ENCODE measurements at places on chromosomes 6 and 20. TPM values are rescaled to one million over a fixed set of nuclear protein-coding genes. Genes with fewer than 3 reads are reported as not detected.
A peak's percentile ranks its signal among the peaks of the same experiment; 100 is the strongest.

GRCh38 chr20:1711826-1712601 lies 54.4 kb upstream of the SIRPG start:
- no peak for DNase-seq
- H3K4me1 ChIP-seq, result no peaks in the 10 kb centered on the region
- H3K27ac ChIP-seq, result no peak overlapping the region
- H3K4me3 ChIP-seq, result no peak overlapping the region

GRCh38 chr20:4507288-4507719 lies 214.4 kb upstream of the PRND start:
- H3K4me3 ChIP-seq, result no peak overlapping the region
- no peaks in the 10 kb centered on the region for H3K36me3 ChIP-seq
- H3K4me1 ChIP-seq, result no peaks in the 10 kb centered on the region
- no peak for DNase-seq
- H3K27ac ChIP-seq, result no peak overlapping the region

- no peaks in the 10 kb centered on the region for H3K36me3 ChIP-seq
- no peak for DNase-seq
- H3K27me3 ChIP-seq, result no peaks in the 10 kb centered on the region
- no peak overlapping the region for H3K27ac ChIP-seq
- H3K4me1 ChIP-seq, result peaks cover 9% of the 10 kb centered on the region
Measured at GRCh38 chr6:15763837-15764236, 101.0 kb upstream of the DTNBP1 start.

- H3K4me3 ChIP-seq, result no peak overlapping the region
- H3K27ac ChIP-seq, result no peak overlapping the region
- peaks cover 19% of the 10 kb centered on the region for H3K4me1 ChIP-seq
Measured at GRCh38 chr6:113875470-113875869, 18.3 kb downstream of the MARCKS start.

DNA sequence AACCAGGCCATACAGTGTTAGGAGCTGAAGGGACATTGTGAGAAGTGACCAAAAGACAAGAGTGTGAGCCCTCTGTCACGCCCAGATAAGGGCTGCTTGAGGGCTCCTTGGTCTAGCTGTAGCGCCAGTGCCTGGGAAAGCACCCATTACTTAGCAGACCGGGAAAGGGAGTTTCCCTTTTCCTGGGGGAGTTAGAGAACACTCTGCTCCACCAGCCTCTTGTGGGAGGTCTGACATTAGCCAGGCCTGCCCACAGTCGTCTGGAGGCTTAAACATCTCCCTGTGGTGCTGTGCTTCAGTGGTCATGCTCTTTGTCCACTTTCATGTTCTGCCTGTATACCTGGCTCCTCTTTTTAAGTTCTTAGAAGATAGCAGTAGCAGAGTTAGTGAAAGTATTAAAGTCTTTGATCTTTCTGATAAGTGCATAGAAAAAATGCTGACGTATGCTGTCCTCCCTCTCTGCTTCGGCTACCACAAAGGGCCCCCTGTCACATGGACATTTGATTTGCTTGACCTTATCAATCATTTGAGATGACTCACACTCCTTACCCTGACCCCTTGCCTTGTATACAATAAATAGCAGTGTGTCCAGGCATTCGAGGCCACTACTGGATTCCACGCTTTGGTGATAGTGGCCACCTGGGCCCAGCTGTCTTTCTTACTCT lies 201.5 kb upstream of the ECI2 start:
- no peak overlapping the region for H3K27ac ChIP-seq
- peaks cover 8% of the 10 kb centered on the region for H3K4me1 ChIP-seq
- H3K4me3 ChIP-seq, result no peak overlapping the region
- H3K36me3 ChIP-seq, result no peaks in the 10 kb centered on the region
- DNase-seq, result no peak
- no peaks in the 10 kb centered on the region for H3K27me3 ChIP-seq

GRCh38 chr6:14428269-14428668 lies 310.7 kb downstream of the CD83 start:
- H3K27ac ChIP-seq, result no peak overlapping the region
- no peaks in the 10 kb centered on the region for H3K36me3 ChIP-seq
- no peak for DNase-seq
- no peak overlapping the region for H3K4me3 ChIP-seq
- H3K27me3 ChIP-seq, result no peaks in the 10 kb centered on the region

GRCh38 chr20:57918551-57918950 lies 208.7 kb upstream of the PMEPA1 start:
- H3K4me3 ChIP-seq, result no peak overlapping the region
- DNase-seq, result no peak
- peaks cover 10% of the 10 kb centered on the region for H3K27me3 ChIP-seq
- H3K27ac ChIP-seq, result no peak overlapping the region
- no peaks in the 10 kb centered on the region for H3K4me1 ChIP-seq

DNA sequence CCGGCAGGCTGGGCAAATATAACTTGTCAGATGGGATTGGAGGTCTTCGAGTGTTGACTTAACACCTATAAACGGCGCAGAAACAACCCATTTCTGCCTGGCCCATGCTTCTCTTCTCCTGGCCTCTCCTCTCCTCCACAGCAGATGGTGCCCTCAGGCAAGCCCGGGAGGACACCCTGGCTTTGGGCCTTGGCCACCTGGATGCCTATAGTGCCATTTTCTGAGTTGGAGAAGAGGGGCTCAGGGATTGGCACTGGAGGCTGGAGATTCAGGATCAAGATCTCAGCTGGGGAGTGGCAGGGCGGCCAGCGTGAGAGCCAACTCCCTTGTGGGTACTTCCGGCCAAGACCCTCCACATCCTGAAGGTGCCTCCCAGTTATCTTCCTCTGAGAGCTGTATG lies 211.9 kb upstream of the PMEPA1 start:
- H3K27me3 ChIP-seq, result peaks cover 7% of the 10 kb centered on the region
- H3K36me3 ChIP-seq, result no peaks in the 10 kb centered on the region
- no peak for DNase-seq
- no peaks in the 10 kb centered on the region for H3K4me1 ChIP-seq

Gene ULBP2
- 0.93 TPM for total RNA-seq

DNA sequence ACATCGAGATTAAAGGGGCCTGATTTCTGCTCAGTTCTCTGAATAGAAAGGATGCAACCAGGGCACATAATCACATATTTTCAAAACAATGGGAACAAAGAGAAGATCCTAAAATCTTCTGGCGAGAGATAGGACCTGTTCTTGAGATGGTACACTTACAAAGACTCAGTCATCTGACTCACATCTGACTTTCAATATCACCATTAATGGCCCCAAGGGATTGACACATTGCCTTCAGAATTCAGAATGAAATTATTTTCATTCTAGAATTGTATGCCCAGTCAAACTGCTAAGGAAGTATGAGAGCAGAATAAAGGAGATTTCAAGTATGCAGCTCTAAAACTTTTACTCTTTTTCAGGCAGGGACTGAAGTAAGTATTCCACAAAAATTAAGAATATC lies 240.7 kb upstream of the POU3F2 start:
- H3K4me3 ChIP-seq, result no peak overlapping the region
- H3K27ac ChIP-seq, result no peak overlapping the region
- H3K36me3 ChIP-seq, result no peaks in the 10 kb centered on the region
- no peaks in the 10 kb centered on the region for H3K27me3 ChIP-seq
- DNase-seq, result no peak

DNA sequence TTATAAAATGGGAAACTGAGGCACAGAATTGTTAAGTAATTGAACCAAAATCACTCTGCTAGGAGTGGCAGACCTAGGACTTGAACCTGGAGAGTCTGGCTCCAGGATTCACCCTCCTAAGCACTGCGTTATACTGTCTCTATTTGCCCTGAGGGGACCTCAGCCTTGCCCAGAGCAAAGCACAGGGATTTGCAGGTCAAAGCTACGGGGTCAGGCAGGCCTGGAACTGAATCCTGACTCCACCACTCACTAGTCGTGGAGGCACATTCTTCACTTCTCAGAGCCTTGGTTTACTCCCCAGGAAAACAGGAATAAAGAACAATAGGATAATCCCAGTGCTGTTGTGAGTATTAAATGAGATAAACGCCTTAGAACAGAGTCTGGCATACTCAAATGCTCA lies 19.4 kb downstream of the KCNK15 start:
- no peaks in the 10 kb centered on the region for H3K36me3 ChIP-seq
- no peak overlapping the region for H3K4me3 ChIP-seq
- no peak overlapping the region for H3K27ac ChIP-seq
- DNase-seq, result no peak
- peaks cover 20% of the 10 kb centered on the region for H3K4me1 ChIP-seq
- H3K27me3 ChIP-seq, result peaks cover 40% of the 10 kb centered on the region

Gene SLC17A2
- not detected for total RNA-seq

DNA sequence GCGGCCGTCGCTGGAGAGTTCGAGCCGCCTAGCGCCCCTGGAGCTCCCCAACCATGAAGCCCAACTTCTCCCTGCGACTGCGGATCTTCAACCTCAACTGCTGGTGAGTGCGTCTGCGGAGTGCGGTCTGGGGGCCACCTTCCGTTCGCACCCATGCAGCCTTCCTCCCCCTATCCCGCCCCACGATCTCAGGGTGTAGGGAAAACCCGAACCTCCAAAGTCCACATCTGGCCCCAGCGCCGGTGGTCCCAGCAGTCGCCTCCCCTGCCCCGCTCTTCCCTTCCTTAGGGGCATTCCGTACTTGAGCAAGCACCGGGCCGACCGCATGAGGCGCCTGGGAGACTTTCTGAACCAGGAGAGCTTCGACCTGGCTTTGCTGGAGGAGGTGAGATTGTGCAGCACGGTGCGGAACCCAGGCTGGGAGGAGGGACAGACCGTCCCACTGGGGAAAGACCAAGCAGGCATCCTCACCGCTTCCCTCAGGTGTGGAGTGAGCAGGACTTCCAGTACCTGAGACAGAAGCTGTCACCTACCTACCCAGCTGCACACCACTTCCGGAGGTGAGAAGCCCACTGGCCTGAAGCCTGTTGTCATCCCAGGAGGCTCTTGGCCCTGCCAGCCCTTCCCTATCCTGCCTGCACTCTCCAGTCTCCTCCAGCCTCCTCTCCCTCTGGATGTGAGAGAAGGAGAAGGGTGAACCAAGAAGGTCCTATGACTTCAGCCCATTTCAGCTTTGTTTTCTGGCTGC lies 719 bp downstream of the SMPD2 start:
- H3K4me3 ChIP-seq, result peak overlapping the region; percentile 89
- H3K36me3 ChIP-seq, result peaks cover 26% of the 10 kb centered on the region
- H3K4me1 ChIP-seq, result peaks cover 28% of the 10 kb centered on the region
- peak overlapping the region; percentile 84 for H3K27ac ChIP-seq
- H3K27me3 ChIP-seq, result no peaks in the 10 kb centered on the region

Gene MAK
- 0.14 TPM for total RNA-seq

DNA sequence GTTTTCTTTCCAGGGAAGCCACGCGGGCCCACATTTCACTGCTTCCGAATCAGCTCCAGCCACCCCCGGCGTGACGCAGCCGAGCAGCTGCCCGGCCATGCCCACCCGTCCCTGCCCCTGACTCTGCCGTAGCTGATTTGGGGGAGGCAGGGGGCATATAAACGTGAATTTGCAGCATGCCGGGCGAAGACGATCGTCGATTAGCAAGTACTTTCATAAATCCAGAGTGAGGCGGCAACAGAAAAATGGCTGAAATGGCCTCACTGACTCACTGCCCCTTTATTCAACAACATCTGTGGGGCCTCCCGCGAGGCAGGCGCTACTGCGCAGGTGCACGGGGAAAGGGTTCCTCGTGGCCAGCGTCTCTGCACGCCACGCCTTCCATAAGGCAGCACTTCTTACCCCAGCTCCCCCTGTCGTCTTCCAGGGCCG lies 118.0 kb downstream of the DLL1 start:
- no peaks in the 10 kb centered on the region for H3K27me3 ChIP-seq
- H3K4me3 ChIP-seq, result no peak overlapping the region

GRCh38 chr20:16576219-16576618 lies 3.0 kb upstream of the KIF16B start:
- no peak overlapping the region for H3K4me3 ChIP-seq
- no peak for DNase-seq
- peaks cover 54% of the 10 kb centered on the region for H3K4me1 ChIP-seq
- peak overlapping the region; percentile 85 for H3K27ac ChIP-seq
- H3K27me3 ChIP-seq, result no peaks in the 10 kb centered on the region

Gene GTPBP2
- total RNA-seq, result 27.1 TPM

DNA sequence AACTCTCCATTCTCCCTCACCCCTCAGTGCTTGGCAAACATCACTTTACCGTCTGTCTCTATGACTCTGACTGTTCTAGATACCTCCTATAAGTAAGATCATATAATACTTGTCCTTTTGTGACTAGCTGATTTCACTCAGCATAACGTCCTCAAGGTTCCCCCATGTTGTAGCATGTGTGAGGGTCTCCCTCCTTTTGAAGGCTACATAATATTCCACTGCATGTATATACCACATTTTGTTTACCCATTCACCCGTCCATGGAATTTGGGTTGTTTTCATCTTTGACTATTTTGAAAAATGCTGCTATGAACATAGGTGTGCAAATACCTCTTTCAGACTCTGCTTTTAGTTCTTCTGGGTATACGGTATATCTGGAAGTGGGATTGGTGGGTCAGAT lies 28.3 kb downstream of the CTCFL start:
- DNase-seq, result no peak
- H3K27ac ChIP-seq, result no peak overlapping the region
- H3K36me3 ChIP-seq, result no peaks in the 10 kb centered on the region
- H3K4me3 ChIP-seq, result no peak overlapping the region

DNA sequence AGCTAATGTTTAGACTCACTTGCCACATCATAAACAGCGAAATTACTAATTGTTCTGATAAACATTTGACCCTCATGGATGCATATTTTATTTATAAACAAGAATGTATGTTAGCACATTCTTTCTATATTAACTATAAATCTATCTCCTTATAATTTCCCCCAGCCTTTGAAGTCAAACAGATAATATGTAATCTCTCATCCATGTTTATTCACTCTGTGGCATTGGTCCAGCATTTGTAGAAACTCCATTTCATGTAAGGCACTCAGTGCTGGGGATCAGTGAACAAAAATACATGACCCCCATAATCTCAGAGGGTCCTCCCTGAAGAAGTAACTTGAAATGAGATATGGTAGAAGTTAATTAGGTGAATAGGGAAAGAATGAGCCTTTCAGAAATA lies 856.9 kb downstream of the EYS start:
- no peak overlapping the region for H3K4me3 ChIP-seq
- no peak overlapping the region for H3K27ac ChIP-seq
- no peaks in the 10 kb centered on the region for H3K36me3 ChIP-seq
- DNase-seq, result no peak
- no peaks in the 10 kb centered on the region for H3K4me1 ChIP-seq

Gene WFDC5
- not detected for total RNA-seq

Gene EYA4
- total RNA-seq, result 15.4 TPM

DNA sequence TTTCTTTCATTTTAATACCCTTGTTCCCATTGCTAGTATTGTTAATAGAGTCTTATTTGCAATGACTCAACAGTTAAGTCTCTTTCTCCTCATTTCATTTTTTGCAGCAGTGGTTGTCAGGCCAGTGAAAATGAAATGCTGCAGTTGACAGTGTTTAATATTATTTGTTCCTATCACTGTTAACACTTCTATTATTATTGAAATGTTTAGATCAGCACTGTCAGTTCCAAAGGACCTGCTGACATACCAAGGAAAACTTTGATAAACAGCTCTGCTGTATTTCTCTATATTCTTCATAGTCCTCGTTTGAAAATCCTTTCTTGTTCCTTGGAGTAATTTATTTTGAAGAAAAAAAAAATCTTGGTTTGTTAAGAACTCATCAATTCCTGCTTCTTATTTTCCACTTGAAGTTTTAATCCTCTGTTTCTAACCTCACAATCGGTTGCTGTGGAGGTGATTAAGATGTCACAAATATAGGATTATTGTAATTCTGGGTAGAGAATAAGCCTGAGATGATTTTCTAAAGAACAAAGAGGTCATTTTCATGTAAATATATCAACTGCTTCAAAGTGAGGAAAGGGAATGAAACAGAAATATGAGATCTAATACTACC lies 1065.9 kb upstream of the CITED2 start:
- no peak for DNase-seq
- no peaks in the 10 kb centered on the region for H3K36me3 ChIP-seq
- H3K4me3 ChIP-seq, result no peak overlapping the region
- peak overlapping the region; percentile 45 for H3K27ac ChIP-seq
- H3K4me1 ChIP-seq, result peaks cover 30% of the 10 kb centered on the region
- H3K27me3 ChIP-seq, result no peaks in the 10 kb centered on the region
